ENCODE measurements at places on chromosomes 3 and 15.
A peak's percentile ranks its signal among the peaks of the same experiment; 100 is the strongest.

GRCh38 chr15:66858423-66859207, 156.6 kb downstream of the SMAD6 start:
- no peak for DNase-seq

DNA sequence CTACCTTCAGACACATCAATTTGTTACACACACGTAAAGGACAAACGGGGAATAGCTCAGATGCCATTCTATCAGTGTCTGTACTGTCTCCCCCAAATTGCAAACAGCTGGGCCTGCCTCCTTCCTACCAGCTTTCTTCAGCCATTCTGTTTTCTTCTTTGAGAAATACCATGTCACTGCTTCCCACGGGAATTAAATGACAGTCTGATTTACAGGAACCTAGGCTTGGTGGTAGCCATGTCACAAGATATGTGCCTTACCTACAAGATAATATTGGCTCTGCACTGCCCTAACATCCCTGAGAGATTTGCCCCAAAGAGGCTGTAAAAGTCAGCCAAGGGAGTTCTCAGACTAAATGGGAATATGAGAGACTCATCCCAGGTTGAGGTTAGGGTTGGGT, 308.3 kb downstream of the LRTM1 start:
- DNase-seq: no peak

- no peak for DNase-seq
Observed at GRCh38 chr3:126159476-126159875, 20.9 kb downstream of the ALDH1L1 start.

GRCh38 chr3:155519078-155519477, 225.6 kb upstream of the STRIT1 start:
- no peak for DNase-seq

GRCh38 chr3:15271785-15272381, 60.5 kb downstream of the SH3BP5 start:
- peak; percentile 75 for DNase-seq

- DNase-seq: no peak
Observed at GRCh38 chr15:65305150-65305758, 777 bp downstream of the RNU5B-1 start.

GRCh38 chr3:41525303-41526064, 326.2 kb downstream of the CTNNB1 start:
- DNase-seq: no peak

DNA sequence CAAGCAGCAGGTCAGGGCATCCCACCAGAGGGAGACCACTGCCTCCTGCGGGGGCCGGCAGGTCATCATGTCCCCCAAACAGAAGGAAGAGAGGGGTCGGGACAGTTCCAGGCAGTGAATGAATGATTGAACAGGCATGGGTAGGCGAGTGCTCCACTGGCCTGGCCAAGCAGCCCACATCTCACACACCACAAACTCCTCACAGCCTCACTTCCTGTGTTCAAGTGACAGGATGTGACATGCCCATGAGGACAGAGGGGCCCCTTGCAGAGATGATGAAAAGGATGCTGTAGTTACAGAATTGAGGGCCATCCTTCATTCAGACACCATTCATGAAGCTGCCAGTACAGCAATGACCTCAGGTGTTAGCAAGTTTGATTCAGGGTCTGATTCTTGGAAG, 3.7 kb downstream of the IQSEC1 start:
- no peak for DNase-seq

- DNase-seq: no peak
Observed at GRCh38 chr3:4551051-4551711, 58.0 kb downstream of the ITPR1 start.

DNA sequence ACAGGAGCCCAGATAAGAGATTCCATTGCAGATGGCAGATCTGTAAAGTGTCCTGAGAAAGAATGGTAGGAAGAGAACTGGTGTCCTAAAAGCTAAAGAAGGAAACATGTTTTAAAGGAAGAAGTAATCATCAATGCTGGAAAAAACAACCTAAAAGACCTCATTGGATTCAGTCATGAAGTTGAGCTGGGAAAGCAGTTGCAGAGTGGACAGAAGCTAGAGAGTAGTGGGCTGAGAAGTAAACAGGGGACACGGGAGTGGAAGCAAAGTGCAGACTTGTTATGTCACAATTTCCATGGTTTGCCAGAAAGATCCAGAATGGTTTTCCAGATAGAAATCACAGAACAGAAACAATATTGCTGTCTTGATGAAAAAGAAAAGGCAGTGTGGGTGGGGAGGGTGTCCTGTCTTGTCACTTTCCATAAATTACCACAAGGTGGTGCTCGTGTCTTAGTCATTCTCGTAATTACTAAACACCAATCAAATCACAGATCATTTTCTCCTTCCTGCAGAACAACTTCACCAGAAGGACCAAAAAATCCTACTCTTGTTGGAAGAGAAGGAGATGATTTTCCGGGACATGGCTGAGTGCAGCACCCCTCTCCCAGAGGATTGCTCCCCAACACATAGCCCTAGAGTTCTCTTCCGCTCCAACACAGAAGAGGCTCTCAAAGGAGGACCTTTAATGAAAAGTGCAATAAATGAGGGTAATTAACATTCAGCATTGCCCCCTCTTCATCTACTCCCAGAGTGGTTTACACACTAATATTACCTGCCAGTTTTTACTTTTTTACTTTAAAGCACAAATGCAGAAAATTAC, 64.5 kb downstream of the KLHL25 start:
- no peak for DNase-seq

DNA sequence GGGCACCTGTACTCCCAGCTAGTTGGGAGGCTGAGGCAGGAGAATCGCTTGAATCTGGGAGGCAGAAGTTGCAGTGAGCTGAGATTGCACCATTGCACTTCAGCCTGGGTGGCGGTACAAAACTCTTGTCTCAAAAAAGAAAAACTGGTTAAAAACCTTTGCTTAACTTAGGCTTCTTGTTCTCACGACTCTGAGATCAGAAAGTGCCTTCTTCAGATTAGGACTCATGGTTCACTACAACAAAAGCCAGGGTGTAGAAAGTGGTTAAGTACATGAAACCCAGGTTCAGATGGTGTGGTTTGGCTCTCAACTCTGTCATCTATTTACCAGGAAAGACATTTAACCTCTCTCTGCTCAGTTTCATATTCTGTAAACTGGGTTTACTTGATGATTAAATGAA, 168.4 kb downstream of the TUSC7 start:
- no peak for DNase-seq
